ENCODE measurements at places on chromosomes 5 and 9. TPM values are rescaled to one million over a fixed set of nuclear protein-coding genes. Genes with fewer than 3 reads are reported as not detected.

DNA sequence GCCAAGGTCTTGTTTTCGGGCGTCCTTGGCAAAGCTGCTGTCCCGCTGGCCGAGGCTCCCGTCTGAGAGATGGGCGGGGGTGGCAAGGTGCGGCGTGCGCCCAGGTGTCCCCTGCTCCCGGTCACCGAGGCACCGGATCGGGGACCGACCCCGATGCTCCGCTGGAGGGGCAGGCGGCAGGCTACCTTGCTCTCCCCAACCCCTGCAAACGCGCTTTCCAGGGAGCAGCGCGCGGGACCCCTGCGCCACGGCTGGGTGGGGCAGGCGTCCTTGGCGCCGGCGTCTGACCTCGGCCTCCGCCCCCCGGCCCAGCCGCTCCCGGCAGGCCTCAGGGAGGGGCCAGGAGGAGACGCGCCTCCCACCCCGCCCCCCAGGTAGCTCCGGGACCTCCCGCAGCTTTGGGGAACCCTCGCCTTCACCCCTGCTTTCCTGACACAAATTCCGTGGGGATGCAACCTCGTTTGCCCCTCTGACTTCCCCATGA, 551 bp downstream of the N4BP3 start:
- DNase-seq, result no peak

The OGN gene
- total RNA-seq, result 6.4 TPM

- no peak for DNase-seq
Measured at GRCh38 chr5:56608217-56608925, 207.0 kb upstream of the MAP3K1 start.

DNA sequence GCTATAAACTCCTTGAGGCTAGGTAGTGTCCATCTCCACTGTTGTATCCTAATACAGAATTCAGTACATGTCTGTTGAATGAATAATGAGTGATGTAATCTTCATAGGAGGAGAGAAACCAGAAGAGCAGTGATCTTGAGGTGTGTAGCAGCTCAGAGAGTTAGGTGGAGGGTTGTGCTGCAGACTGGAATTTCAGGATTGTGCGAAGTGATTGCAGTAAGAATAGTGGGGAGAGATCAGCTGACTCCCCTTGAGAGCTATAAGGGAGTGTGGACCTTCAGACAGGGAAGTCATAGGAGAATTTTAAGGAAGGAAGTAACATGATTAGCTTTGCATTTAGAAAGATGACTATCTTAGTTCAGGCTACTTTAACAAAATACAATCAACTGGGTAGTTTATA, 4.4 kb downstream of the SNX24 start:
- peak; percentile 53 for DNase-seq

GRCh38 chr5:66795682-66796081, 199.5 kb downstream of the MAST4 start:
- no peak for DNase-seq

- no peak for DNase-seq
Measured at GRCh38 chr5:18043344-18043743, 409.1 kb downstream of the TAF11L14 start.

DNA sequence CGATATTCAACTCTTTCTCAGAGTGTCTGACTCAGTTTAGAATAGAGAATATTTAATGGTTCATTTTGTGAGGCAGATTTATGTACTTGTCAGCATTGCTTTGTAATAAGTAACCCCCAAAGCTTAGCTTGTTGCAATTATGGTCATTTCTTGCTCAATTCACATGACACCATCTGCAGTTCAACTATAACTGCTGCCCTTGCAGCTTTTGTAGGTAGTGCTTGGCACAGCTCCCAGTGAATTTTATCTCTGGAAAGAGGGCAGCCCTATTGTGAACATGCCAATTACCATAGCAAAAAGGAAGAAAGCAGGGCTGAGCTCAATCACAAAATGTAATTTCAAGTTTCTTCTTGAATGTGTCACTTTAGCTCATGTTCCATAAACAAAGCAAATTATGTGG, 1587.7 kb upstream of the ACO1 start:
- no peak for DNase-seq

GRCh38 chr9:131734781-131735180, 5.1 kb downstream of the RAPGEF1 start:
- DNase-seq, result no peak

The SLC22A4 gene
- 24.5 TPM for total RNA-seq

The SH3GL2 gene
- 17.5 TPM for total RNA-seq

- no peak for DNase-seq
Measured at GRCh38 chr9:37385286-37385685, 37.2 kb upstream of the GRHPR start.

DNA sequence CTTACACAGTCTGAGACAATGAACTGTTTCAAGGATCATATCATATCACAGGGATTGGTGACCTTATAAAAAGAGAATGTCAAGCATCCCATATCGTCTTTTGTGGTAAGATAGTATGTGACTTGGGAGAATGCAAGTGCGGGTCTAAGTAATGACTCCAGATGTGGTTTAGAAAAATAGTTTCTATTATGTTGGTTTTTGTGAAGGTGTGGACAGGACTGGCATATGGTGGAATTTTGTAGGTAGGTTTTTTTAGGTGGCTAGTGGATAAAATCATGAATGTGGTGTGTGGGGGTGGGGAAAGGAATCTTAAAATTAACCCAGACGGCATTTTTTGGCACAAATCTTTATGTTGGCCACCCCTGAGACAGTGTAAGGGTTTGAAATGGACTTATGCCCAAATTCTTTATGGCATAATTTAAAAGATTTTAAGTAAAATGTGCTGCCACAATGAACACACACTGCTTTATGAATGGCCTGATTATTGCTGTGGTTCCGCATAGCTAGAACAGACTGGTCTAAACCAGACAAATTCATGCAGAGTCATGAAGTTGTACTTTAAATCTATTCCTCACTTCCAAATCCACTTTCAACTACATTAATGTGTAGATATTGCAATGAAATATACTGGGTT, 204.8 kb upstream of the HAPLN1 start:
- peak; percentile 14 for DNase-seq

DNA sequence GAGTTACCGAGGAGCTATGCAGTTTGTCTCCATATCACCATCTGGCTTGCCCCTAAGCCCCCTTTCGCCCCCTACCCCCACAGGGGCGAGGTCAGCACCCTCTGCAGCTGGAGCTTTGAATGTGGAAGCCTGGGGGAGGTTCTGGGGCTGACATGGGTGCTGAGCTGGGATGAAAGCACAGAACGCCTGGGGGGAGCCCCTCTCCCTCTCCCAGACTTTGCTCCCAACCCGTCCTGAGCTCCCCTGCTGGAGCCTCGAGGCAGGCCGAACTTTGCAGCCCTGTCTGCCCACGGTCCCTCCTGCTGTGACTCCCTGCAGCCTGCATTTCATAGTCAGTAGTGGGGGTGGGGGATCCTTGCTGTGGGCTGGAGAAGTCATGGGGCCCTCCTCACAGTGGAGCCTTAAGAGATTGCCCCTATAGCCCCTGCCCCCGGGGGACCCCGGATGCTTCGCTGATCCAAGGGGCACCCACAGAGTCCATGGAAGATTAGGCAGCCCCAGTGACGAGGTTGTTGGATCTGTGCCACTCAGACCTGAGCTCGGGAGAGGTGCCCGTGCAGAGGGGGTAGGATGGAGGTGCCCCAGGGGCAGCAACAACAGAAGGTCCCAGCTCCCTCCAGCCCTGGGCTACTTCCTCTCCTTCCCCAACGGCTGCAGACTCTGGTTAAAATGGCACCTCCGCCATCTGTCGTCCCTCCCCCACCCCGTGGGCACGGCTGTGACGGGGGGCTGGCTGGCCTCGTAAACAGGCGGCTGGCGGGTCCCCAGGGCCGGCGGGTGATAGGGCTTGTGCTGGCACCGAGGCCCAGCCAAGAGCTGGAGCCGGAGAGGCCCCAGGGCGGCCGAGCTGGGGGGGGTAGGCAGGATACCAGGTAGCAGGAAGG, 162.0 kb downstream of the C9orf50 start:
- DNase-seq, result peak; percentile 85

DNA sequence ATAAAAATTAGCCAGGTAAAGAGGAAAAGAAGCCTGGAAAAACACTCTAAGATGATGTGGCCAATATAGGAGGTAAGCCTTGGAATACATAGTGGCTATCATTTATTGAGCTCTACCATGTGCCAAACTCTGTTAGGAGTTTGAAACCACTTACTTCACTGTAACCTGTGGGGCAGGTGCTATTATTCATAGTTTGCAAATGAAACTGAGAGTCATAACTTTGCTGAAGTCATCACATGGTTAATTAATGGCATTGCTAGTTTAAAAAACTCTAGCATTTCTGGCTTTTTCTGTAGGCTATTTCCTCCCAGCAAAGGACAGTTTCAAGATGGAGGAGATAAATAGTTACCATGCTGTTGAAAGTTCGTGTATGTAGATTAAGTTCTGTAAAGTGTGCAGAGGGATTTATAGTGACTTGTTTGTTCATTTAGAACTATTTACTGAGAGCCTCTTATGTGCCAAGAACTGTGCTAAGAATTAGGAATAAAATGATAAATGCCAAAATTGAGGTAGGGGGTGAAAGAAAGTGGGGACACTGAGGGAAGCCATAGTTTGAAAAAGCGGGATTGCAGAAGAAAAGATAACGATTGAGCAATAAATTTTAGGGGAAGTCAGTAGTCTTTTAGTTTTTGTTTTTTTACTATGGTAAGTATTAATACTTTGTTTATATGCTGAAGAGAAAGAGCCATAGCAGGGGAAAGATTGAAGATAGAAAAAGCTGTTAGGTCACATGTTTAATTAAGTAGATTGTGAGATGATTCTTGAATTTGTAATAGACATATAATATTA, 57.2 kb downstream of the WDR70 start:
- no peak for DNase-seq

- no peak for DNase-seq
Measured at GRCh38 chr9:125908966-125909365, 161.8 kb downstream of the PBX3 start.

GRCh38 chr9:23073136-23073535, 626.5 kb downstream of the DMRTA1 start:
- no peak for DNase-seq

The SHOC1 gene
- not detected for total RNA-seq

The PTAR1 gene
- 47.2 TPM for total RNA-seq

DNA sequence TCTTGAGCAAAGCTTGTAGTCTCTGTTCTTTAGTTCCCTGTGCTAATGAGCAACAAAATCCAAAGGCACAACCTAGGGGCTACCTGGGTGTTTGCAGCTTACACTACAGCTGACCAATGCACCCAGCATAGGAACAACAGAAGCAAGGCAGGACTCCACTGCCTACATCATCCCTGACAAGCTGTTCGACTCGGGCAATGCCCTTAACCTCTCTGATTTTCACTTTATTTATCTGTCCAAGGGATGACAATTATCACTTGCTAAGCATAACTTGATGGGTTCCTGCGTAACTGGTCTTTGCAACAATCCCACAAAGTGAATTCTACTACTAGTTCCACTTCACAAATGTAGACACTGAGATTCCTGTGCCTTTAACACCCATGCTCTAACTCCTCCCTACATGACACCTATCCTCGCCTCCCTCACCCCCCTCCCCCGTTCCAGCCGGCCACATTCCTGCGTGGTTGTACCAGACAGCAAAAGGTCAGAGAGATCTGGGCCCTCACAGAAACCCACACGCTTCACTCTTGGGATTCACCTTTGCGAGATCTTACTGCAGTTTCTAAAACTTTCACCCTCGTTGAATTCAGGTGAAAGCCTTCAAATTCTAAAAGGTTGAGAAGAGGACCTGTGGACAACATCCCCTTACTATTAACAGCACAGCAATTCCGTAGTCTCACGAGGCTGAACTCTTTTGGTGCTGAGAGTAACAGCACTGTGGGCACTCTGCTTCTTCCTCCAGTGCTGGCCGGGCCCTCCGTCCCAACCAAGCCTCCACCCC, 995 bp downstream of the IPPK start:
- DNase-seq, result peak; percentile 56

DNA sequence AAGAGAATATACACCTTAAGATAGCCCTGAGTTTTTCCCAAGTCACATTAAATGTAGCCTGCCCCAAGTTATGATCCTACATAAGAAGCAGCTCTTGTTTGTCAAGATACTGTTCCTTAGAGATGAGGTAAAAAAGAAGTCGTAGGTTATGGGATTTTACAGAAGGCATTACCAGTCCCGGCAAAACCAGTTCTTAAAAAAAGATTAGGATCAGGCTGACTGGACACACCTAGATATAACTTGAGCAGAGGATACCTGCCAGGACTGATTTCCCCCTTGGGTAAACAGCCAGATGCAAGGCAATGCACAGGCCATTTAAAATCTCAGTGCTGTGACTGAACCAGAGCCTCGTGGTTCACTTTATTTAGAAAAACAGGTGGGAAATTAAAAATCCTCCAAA, 14.1 kb upstream of the SEMA5A start:
- DNase-seq, result no peak

DNA sequence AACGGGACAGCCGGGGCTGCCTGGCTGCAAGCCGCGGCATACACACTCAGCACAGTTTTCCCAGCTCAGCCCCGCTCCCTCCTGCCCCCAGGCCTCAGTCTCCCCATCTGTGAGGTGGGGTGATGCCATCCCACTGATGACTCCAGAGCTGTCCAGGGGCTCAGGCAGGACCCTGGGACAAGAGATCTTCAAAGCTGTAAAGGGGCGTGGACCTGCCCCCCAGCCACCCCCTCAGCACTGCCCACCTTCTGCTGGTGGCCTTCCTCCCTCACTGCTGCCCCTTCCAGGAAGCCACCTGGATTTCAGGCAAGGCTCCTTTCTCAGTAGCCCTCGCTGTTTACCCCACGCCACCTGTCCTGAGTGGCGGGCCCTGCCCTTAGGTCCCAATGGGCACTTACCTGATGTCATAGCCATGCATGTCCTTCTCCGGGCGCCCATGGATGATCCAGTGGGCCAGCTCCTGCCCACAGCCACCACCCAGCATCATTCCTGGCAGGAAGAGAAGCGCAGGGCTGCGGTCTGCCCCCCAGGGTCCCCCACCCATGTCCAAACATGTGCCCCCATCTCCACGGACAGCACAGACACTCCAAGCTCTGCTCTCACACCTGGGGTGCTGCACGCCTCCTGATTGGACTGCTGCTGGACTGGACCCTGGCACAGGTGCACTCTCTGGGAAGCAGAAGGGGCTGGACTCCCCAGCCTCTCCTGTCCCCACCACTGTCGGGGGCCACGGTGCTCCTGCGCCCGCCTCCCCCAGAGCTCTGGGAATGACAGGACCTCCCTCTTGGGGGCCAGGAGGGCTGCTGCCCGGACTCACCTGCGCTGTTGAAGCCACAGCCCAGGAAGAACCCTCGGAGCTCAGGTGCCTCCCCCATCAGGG, 25.7 kb downstream of the SARDH start:
- DNase-seq, result no peak

The TRIM14 gene
- 79.9 TPM for total RNA-seq

The RNF208 gene
- 0.45 TPM for total RNA-seq

GRCh38 chr9:120974181-120974580, 47.6 kb upstream of the TRAF1 start:
- DNase-seq, result no peak

DNA sequence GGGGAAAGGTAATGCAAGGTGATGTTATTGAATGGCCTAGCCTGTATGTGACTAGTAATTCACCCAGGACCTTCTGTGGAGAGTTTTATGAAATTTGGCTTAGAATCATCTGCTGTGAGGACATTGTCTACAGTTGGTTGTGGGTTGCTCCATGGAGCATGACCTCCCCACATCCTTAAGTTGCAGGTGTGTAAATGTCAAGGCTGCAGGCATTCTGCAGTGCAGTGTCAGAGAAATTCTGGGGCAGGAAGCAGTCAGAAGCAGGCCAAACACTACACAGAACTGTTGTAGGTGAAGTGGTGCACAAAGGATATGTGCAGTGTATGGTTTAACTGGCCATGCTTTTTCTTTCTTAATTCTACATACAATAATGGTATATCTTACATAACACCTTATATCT, 588.3 kb downstream of the EBF1 start:
- DNase-seq, result no peak

- DNase-seq, result no peak
Measured at GRCh38 chr5:140982083-140982716, 15.9 kb downstream of the PCDHAC2 start.

- DNase-seq, result no peak
Measured at GRCh38 chr5:156621719-156622118, 228.4 kb upstream of the PPP1R2B start.

GRCh38 chr9:73073337-73074175, 78.1 kb upstream of the ANXA1 start:
- no peak for DNase-seq
